Camera-type eye (tissue), 1 donor: ENCODE measurements at places on chromosomes 7 and 10. TPM values are rescaled to one million over a fixed set of nuclear protein-coding genes. Genes with fewer than 3 reads are reported as not detected.

The NEUROG3 gene
- not detected for total RNA-seq

The ZSWIM8 gene
- 97.1 TPM for total RNA-seq

The PMS2 gene
- 25.3 TPM for total RNA-seq

The VPS37D gene
- total RNA-seq = 14.6 TPM

The IFIT1B gene
- total RNA-seq = 1.0 TPM

The ZC3HAV1 gene
- total RNA-seq = 23.1 TPM

The NAT16 gene
- total RNA-seq = 0.82 TPM

The PIK3AP1 gene
- total RNA-seq = 5.4 TPM

The UCMA gene
- total RNA-seq = not detected

The MRM2 gene
- 22.0 TPM for total RNA-seq

The RTKN2 gene
- total RNA-seq = 13.4 TPM

The FZD8 gene
- total RNA-seq = 20.7 TPM

The RPP30 gene
- total RNA-seq = 64.0 TPM

The CRYGN gene
- total RNA-seq = not detected

The WDR86 gene
- 19.7 TPM for total RNA-seq

The KNDC1 gene
- 8.6 TPM for total RNA-seq

The PDGFA gene
- 18.0 TPM for total RNA-seq

The ZNF746 gene
- 22.8 TPM for total RNA-seq

The C10orf67 gene
- 0.11 TPM for total RNA-seq

The MCU gene
- total RNA-seq = 36.2 TPM

The PTPRN2 gene
- total RNA-seq = 13.2 TPM

The GNG11 gene
- total RNA-seq = 17.9 TPM

The ASB10 gene
- 0.44 TPM for total RNA-seq
